Activated CD4-positive, alpha-beta T cell treated with anti-CD3 and anti-CD28 coated beads for 4 hours (primary cell): ENCODE measurements at places on chromosomes 1 and 21.

- peak; percentile 66 for DNase-seq
These were observed 31.3 kb downstream of the NCMAP start for GRCh38 chr1:24586970-24587820.

DNA sequence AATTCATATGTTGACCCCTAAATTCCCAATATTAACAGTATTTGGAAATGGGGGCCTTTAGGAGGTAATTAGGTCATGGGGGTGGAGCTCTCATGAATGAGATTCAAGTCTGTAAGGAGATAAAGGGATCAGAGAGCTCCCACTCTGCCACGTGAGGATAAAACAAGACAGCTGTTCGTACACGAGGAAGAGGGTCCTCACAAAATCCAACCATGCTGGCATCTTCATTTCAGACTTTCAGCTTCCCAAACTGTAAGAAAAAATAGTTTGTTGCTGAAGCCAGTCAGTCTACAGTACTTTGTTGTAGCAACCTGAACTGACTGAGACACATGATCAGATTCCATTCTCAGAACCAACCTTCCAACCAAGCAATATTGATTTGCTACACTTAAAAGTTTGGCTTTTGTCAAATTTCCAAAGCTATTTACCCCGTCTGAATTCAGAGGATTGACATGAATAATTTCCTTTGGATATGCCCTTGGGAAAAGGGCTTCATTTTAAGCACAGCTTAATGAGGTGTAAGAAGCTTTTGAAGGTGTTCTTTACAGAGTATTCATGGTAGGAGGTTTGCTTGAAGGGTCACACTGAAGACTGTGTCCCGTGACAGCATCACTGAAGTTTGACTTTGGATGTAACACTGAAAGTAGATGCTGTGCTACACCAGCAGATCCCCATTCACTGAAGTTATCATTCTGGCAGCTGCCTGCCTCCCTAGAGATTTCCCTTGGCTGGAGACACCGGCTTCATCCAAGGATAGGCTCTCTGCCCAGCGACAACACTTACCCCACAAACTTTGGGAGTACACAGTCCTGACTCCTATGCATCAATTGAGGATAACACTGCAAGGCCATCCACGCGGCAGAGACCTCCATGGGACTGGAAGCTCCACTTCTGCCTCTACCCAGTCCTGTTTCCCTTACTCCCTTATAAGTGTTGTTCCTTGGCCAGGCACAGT, 4.9 kb upstream of the OMA1 start:
- no peak for DNase-seq

DNA sequence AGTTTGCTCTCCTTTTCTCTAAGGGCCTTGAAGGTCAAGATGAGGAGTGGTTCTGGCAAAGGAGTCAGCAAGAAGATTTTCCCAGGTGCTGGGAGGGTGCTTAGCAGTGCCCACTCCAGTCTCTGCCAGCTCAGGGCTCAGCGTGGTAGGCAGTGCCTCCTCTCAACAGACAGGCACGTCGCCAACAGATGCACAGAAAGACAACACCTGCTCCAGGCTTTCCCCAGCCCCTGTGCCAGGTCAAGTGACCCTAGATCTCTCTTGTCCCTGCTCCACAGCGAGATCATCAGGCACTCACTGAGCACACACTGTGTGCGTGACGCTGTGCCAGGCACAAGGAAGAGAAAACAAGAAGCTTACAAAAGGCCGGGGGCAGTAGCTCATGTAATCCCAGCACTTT, 86.0 kb downstream of the CASZ1 start:
- DNase-seq = no peak

- no peak for DNase-seq
These were observed 10.1 kb downstream of the RBP7 start for GRCh38 chr1:10007169-10007568.

DNA sequence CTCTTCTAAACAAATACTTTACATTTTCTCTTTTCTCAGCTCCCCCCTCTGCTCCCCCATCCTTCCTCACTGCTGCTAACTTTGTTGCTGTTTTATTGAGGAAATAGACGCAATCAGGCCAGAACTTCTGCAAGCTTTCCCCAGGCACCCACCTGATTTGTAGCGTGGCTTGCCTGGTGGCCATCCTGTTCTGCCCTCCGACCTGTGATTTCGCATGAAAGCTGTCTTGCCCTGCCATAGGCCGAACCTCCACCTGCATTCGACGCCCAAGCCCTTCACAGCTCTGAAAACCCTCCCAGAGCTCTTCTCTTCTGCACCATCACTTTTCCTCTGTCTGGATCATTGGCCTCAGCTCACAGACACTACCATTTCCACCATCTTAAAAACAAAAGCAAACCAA, 100.6 kb downstream of the PLPP3 start:
- no peak for DNase-seq
